Retina (tissue), 1 donor: ENCODE measurements at places on chromosomes 2 and 18.

GRCh38 chr2:118936936-118937335 lies 5.1 kb upstream of the MARCO start:
- no peak for DNase-seq

DNA sequence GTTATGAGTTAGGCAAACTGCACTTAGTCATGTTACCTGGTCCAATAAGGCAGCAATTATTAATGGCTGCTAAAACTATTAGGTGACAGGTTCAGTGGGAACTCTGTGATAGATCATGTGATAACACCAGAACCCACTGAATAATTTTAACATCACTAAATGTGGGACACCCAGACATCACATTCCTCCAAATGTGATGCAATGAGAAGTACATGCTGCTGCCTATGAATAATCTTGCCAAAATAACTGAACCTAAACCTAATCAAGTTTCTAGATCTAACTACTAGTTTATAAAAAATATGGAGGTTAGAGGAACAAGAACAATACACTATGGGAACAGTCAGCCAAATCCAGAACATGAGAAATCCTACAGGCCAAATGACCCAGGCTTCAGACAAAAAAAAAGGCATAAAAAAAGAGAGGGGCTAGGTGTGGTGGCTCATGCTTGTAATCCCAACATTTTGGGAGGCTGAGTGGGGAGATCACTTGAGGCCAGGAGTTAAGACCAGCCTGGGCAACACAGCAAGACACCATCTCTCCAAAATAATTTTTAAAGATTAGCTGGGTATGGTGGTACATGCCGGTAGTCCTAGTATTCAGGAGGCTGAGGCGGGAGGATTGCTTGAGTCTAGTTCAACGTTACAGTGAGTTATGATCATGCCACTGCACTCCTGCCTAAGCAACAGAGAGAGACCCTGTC lies 7.0 kb upstream of the ACTR2 start:
- no peak for DNase-seq

DNA sequence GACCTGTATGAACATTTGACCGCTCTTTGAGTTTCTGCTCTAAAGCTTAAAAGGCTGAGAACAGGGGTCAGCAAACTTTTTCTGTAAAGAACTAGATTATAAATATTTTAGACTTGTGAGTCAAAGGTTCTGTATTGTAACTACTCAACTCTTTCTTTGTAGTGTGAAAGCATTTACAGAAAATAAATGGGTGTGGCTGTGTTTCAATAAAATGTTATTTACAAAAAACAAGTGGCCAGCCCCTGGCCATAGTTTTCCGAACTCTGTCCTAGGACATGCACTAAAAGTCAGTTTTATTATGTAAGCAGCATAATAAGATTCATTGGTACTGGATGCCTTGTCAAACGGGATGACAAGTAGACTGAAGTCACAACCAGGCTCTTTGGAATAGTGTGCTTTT lies 434.9 kb downstream of the ZEB2 start:
- DNase-seq: no peak

DNA sequence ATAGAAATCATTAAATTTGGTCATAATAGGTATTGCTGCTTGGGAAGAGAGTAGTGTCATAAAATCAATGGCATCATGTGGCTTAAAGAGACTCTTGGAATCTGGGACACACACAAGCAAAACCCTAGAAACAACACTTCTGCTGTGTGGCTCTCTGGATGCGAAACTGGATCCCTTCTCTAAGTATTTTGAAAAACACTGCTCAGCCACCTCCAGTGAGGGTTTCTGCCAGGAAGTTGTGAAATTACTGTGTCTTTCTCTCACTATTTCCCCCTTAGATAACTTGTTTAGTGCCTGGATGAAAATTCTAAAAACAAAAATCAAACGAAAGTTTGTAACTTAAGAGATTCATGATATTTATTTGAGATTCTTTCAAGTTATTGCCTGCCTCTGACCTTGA lies 163.8 kb downstream of the RHBDD1 start:
- no peak for DNase-seq

DNA sequence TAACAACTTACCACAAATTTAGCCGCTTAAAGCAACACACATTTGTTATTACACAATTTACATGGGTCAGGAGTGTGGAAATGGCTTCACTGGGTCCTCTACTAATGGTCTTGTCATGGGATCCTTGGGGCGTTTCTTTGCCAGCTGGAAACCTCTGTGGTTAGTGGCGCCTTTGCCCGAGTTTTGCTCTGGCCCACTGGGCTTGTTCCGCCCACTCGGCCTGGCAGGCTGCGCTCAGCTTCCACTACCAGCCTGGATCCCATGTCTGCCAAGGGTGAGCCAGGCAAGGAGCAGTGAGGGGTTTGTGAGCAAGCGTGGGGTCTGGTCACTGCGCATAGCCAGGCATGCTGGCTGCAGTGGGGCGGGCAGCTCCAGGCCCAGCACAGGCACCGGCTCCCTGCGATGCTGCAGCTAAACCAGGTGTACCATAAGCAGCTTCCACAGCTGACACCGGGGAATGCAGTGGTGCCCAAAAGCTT lies 16.2 kb upstream of the MBD2 start:
- no peak for DNase-seq
